GF-D8 (cell line): ENCODE measurements at places on chromosomes 1 and 21.

- no peak for DNase-seq
Observed at GRCh38 chr1:82464362-82465001, 663.7 kb downstream of the ADGRL2 start.

- DNase-seq: no peak
Observed at GRCh38 chr21:16993416-16994038, 519.3 kb upstream of the CXADR start.

DNA sequence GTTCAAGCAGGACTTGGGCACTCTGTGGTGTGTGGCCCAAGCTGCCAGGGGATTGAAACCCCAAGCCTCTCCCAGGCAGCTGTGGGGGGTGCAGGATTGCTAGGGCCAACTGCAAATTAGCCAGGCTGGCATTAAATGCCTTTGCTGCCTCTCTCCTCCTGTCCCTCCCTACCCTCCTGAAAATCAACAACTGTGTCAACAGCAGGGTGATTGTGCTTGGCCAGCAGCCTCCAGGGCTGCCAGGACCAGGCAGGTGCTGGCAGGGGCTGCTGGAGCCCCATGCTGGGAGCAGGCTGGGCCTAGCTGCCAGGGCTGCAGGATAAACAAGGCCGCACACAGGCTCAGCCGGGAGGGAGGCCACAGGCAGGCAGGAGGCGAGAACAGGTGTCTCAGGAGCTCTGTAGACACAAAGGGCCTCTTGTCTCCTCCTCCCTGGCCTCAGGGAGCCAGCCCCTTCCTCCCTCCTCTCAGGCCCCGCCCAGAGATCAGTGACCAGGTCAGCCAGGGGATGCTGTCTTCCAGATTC is 11.4 kb downstream of the SOX13 start:
- no peak for DNase-seq

DNA sequence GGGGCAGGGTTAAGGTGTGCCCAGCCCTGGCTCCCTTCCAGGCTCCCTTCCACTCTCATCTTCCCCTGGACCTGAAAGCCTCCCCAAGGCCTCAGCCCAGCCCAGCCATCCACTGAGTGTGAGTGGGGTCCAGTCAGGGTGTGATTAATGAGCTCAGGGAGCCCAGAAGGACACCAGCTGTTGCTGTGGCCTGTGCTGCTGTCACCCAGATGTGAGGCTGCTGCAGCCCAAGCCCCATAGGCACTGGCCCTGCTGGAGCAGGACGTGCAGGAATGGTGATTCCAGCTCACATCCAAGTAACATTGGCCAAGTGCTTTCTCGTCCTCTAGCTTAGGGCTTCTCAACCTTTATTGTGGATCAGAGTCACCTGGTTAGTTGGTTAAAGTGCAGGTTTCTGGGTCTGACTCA is 77.6 kb downstream of the EPHB2 start:
- DNase-seq: no peak

DNA sequence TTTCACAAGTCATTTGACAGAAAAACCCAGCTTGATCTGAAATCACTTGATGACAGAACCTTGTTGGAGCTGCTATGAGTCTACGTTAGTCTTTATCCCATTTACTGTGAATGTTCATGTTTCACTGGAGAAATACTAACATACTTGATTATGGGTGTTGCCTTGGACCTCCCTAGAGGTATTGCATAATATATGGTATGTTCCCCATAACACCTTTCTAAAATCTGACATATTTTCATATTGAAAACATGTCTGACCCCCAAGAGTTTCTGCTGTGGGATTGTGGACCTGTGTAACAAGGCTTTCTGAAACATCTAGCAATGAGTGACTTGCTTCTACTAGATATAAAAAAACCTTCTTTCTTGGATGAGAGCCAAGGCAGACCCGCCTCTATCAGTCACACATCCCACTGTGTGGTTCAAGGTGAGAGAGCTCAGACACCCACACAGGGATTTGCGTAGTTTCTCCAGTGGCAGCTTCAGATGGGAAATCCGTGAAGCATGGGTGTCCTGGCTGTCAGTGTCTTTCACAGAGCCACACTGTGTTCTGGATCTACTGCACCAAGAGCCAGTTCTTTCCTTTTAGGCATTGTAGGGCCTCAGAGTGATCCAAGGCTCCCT is 4.6 kb downstream of the NENF start:
- DNase-seq: no peak

- no peak for DNase-seq
Observed at GRCh38 chr1:228849011-228849541, 113.8 kb downstream of the RHOU start.

DNA sequence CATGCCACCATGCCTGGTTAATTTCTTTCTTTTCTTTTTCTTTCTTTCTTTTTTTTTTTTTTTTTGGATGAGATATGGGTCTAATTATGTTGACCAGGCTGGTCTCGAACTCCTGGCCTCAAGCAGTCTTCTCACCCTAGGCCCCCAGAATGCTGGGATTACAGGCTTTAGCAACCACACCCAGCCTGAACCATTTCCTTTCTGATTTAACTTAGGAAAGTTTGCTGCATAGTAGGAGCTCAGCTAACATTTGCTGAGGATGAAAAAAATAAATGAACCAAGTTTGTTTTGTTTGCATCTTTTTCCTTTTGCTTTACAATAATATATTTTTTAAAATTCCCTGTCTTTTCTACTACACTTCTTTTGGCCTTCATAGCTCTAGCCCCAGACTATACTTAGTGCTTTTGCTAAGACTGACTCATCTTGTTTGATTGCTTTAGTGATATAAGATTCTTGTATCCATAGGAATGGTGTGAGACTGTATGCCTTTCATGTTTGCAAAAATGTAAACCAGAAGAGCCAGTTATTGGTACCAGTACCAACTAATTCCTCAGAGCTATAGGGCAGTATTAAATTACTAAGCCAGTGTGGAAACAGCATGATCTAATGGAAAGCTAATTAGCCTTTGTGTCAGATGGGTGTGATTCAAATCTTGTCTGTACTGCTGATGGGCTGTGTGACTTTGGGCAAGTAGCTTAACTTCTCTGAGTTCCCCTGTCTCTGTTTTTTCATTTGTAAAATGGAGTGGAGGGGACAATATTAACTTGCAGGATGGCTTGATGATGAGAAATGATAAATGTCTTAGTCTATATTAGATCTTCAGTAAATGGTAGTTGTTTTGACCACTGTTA is 66.9 kb downstream of the NFIA start:
- DNase-seq: no peak

DNA sequence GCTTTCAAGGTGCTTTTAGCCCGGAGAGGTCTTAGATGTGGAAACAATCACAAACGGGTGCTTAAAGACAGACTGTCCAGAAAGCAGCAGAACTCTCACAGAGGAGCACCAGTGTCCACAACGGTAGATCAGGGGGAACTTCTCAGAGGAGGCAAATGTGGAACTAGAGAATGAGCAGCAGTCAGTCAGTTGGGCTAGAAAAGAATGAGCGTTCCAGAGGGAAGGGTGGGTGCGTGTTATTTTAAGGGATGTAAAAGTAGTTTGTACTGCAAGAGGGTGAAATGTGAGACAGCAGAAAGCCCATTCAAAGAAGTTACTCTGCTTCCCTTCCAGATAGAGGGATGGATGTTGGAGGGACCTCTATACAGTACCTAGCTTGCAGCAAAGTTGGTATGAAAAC is 30.9 kb downstream of the RGS5 start:
- DNase-seq: no peak

DNA sequence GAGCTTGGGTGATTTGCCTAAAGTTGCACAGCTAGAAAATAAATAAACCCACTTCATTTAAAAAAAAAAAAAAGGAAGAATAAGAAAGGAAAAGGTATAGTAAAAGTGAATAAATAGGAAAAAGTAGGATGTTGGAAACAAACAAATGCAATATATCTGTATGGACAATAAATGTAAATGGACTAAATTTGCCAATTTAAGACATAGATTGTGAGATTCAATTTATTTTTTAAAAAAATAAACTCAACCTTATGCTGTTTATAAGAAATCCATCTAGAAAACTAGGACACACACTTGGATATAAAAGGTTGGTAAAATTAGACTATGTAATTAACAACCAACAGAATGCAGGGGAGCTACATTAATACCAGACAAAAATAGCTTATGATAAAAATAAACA is 300.0 kb downstream of the AJAP1 start:
- no peak for DNase-seq

DNA sequence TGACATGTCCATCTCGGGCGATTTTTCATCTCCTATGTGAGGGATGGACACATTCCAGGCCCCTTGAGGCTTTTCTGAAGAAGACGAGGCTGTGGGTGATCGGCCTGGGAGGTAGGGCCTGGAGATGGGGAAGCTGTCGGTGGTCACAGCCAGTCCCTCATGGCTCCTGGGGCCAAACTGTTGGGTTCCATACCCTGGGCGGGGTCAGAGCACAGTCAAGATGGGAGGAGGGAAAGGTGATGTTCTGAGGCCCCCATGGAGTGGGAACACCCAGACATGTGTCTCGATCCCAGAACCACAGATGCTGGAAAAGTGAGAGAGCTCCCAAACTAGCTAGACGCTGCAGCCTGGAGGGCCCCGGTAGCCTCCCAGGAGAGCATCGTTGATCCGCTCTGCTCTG is 157.5 kb upstream of the C1orf174 start:
- DNase-seq: no peak

DNA sequence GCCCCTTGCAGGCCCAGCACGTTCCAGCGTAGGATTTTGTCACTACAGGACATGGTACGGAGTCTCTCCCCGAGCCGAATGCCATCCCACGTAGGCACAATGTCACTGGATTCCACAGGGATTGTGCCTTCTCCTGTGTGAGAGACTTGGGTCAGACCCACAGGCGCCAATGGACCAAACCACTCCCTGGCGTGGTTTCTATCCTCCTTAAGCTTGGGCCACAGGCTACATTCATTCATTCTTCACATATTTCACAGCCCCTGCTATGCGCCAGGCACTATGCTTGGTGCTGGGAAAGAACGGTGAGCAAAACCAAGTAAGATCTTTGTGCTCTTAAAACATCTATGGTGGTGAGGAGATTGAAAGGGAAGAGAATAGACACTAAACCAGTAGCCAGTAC is 18.7 kb downstream of the CHRNB2 start:
- no peak for DNase-seq

DNA sequence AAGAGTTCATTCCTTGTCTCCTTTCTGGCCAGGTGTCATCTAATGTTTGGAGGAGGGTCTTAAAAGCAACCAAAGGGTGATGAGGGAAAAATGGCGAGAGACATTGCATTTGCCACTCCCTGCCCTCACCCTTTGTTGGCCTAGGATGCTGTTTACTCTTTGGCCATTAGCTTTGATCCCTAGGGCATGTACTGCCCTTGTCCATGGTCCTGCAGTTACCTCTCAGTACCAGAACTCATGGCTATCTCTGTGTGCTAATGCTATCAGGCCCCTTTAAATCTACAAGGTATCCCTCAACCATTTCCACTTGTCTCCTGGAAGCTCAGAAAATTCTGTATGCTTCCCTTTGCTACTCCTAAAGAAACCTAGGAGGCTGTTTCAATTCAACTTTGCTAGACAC is 424.8 kb upstream of the PLXNA2 start:
- no peak for DNase-seq

GRCh38 chr1:201444792-201445191 is 23.3 kb upstream of the TNNI1 start:
- DNase-seq: no peak

GRCh38 chr1:191897134-191897533 is 261.1 kb upstream of the RGS18 start:
- DNase-seq: no peak

DNA sequence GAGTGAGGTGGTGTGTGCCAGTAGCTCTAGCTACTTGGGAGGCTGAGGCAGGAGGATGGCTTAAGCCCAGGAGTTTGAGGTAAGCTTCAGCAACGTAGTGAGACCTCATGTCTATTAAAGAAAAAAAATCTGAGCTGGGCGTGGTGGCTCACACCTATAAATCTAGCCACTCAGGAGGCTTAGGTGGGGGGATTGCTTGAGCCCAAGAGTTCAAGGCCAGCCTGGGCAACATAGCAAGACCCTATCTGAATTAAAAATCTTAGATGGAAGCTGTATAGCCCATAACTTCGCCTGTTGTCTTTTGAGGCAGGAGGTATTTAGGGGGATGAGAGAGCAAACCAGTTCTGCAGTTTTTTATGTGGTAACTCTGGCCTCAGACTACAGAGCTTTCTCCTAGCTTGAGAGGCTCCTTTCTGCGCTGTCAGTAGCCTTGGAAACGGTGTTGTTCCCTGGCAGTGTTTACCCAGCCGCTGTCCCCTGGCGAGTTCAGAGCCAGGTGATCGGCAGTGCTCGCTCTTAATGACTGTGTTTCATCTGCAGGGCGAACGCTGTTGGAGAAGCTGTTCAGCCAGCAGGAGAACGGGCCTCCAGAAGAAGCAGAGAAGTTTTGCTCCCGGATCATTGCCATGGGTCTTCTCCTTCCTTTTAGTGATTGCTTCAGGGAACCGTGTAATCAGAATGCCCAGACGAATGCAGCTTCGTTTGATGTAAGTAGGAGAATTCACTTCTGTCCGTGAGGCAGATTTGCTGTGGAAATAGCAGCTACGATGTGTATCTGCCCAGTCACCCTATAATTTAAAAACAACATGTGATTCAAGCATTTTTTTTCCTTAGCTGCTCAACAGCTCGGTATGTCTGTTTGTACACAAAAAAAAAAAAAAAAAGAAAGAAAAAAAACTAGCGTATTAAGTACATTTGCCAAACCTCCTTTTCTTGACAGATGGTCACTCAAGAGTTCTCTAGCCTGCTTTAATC is 31.2 kb downstream of the FMN2 start:
- DNase-seq: no peak

DNA sequence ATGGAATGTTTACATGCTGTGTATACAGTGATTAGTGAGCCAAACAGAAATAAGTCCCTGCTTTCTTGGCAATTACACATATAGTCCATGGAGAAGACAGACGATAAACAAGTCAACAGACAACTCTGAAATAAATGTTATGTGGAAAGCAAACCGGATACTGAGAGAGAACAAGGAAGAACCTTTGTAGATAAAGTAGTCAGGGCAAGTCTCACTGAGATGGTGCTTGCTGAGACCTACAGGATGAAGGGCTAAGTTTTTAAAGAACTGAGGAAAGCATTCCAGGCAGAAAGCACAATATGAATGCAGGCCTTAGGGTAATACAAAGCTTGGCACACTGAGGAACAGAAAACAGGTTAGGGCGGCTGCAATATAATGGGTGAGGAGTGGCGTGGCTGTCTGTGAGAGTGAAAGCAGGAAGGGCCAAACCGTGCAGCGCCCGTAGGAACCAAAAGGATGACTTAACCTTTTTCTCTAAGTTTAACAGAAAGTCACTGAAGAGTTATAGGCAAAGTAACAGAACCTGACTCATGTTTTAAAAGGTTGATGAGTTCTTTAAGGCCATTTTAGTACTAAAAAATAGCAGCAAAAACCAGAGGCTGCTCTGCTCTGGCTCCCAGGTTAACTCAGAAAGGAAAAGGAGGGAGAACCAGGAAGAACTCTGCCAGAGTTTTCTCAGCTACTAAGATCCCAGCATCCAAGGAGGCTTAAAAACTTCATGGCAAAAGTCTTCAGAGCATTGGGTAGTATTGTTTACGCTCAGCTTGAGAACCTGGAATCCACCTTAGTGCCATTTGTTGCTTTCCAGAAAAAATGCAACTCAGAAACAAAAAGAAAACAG is 8.7 kb upstream of the TTF2 start:
- DNase-seq: peak; percentile 19
